NCI-H226 (cell line): ENCODE measurements at places on chromosomes 1 and 21.

DNA sequence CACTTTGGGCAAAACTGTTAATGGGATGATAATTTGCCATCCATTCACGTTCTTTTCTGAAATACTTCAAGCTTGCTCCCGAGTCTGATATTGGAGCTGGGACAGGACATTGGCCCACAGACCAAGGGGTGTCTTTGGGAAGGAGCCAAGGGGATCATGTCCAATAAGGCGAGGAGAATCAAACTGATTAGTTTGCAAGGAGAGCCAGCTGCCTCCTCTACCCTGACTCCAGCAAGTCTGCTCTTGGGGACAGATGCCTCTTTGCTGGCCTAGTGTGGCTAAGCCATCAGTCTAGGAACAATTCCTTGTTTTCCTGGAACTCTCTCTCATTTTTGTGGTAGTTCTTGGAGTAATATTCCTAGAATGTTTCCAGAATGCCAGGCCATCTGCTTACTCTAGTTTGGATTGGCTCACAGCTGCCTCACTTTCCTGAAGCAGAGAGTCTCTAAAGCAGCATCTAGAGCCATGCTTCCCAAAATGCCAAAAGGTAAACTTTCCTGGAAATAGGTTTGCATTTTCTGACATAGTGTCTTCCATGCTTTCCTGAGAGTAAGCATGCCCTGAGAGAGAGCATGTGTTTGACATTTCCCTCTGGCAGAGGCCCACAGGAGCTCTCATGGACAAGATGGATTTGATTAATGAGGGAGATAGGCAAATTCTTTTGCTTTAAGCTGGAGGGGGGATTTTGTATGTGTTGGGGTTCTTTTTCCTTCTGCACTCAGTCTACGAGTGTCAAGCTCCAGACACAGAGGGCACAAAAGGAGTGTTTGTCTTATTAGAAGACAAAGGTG is 145.6 kb downstream of the GDAP2 start:
- DNase-seq, result no peak

DNA sequence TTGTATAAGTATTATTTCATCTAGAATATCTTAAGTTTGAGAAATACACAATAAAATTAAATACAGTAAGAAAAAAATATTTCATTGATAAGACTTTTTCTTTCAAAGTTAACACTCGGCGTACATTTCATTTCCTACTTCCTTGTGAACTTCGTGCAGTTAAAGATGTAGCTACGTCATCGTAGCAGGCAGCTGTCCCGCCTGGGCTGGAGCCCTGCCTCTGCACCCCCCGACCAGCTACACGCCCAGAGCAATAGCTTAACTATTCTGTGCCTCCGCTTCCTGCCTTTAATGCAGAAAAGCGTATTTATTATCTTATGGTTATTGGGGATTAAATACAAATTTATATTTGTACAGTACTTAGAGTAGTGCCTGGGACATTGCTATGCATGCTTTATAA is 53.5 kb downstream of the CLSTN1 start:
- no peak for DNase-seq

- no peak for DNase-seq
Measured at GRCh38 chr1:3777647-3778589, 5.4 kb downstream of the SMIM1 start.

GRCh38 chr21:36839123-36839522 is 127.3 kb downstream of the HLCS start:
- DNase-seq, result no peak

DNA sequence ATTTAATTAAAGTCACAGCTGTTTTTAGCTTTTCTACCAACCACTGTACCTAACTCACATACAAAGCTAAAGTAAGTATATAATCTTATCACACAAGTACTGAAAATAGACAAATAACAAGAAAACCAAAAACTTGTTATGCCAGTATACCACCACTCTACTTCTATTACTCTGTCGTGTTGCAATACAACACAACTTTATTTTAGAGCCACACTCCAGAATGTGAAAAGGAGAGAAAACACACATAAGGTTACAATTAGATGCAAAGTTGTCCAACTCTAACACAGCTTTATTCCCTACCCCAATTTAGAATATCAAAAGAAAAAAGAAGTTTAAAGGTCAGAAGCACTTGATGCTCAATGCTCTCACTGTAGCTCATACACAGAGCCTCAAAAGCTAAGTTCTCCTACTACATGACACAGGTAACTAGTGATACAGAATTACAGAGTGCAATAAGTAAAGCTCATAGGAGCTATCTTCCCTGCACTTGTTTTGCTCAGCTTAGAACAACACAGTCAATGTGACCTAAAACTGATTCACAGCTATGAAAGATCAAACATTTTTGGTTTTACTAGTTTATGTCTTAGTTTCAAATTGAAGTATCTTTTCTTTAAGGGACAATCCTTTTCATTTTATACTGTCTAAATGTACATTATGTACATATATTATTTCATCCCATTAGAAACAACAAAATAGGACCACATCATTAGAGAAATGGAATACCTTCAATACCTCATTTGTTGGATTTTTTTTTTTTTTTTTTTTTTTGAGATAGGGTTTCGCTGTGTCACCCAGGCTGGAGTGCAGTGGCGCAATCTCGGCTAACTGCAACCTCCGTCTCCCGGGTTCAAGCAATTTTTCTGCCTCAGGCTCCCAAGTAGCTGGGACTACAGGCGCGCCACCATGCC is 29.2 kb downstream of the EYA3 start:
- no peak for DNase-seq

DNA sequence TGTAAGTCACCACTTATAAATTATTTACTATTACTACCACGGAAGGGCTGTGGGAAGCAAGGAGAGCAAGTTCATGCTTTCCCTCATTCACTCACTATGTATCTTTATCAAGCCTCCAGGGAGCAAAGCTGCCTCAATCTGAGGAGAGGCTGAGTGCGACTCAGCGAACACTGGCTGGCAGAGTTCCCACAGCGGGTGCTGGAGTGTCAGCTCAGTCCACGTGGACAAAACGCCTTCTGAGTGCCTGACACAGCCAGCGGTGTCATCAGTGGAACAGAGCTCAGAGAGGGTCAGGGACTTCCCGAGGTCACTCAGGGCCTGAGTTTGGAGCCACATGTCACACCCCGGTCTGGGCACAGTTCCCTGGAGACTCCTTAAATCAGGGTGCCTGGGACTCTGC is 16.9 kb downstream of the MATN1 start:
- peak; percentile 41 for DNase-seq

- DNase-seq, result no peak
Measured at GRCh38 chr1:204945565-204945977, 74.9 kb downstream of the NFASC start.

DNA sequence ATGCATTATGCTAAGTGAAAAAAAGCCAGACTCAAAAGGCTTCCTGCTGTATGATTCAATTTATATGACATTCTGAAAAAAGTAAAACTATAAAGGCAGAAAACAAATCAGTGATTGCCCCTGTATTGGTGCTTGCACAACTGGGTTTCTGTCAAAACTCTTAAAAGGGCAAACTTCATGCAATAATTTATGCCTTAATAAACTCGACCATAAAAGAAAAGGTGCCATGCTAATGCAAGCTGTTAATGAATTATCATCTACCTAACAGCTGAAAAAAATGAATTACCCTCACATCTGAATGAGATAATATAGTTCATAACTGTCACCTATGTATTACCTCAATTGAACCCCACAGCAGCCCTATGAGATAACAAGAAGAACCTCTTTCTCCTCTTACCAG is 120.8 kb upstream of the ATP1A1 start:
- DNase-seq, result no peak

- no peak for DNase-seq
Measured at GRCh38 chr1:168565825-168566224, 10.6 kb upstream of the XCL1 start.

DNA sequence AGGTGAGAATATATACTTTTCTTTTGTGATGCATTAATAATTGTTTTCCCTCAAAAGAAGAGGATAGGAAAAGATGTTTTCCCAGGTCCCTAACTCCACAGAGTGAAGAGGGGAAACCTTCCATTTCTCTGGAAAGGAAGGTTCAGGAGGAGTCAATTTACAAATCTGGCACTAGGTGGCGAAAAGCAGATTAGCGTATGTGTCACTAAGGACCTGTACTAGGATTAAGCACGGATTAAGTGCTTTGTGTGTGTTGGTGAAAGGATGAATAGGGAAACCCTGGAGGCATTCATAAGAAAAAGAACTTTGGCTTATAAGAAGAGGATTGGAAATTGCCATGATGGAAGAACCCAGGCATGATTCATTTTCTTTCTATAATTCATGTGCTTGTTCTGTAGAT is 410.1 kb upstream of the PLXNA2 start:
- DNase-seq, result no peak

- no peak for DNase-seq
Measured at GRCh38 chr1:67540025-67540732, 110.0 kb upstream of the SERBP1 start.

- DNase-seq, result no peak
Measured at GRCh38 chr1:92310185-92310597, 11.3 kb downstream of the RPAP2 start.

DNA sequence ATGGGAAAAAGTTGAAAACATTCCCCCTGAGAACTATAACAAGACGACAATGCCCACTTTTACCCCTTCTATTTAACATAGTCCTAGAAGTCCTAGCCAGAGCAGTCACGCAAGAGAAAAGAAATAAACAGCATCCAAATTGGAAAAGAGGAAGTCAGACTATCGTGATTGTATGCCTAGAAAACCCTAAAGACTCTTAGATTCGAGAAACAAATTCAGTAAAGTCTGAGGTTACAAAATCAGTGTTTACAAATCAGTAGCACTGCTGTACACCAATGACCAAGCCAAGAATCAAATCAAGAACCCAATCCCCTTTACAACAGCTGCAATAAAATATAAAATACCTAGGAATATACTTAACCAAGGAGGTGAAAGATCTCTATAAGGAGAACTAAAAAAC is 72.4 kb downstream of the POU2F1 start:
- DNase-seq, result no peak

GRCh38 chr1:204207136-204207616 is 6.6 kb downstream of the GOLT1A start:
- DNase-seq, result peak; percentile 9

- DNase-seq, result no peak
Measured at GRCh38 chr21:38039841-38040240, 123.6 kb upstream of the KCNJ6 start.

GRCh38 chr1:247506831-247507230 is 29.4 kb downstream of the OR2C3 start:
- no peak for DNase-seq

DNA sequence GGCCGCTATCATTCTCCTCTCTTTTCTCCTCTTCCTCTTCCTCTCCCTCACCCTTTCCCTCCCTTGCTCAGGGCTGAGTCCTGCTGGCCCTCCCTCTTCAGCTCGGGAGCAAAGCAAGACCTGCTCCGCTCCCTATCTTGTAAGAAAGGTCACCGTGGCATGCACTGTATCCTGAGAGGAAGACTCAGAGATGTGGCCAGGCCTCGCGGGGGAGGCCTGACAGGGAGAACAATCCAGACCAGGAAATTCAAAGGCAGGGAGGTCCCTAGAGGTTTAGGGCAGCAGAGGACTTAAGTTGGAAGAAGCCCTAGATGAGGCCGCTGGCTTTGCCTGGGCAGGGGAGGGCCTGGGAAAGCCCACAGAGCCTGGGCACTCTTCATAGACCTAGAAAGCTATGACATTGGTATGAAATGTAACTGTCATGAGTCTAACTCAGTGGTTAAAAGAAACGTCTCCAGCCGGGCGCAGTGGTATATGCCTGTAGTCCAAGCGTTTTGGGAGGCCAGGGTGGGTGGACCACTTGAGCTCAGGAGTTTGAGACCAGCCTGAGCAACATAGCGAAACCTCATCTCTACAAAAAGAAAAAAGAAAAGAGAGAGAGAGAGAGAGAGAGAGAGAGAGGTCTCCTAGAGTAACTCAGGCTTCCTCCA is 14.6 kb upstream of the PTAFR start:
- no peak for DNase-seq

DNA sequence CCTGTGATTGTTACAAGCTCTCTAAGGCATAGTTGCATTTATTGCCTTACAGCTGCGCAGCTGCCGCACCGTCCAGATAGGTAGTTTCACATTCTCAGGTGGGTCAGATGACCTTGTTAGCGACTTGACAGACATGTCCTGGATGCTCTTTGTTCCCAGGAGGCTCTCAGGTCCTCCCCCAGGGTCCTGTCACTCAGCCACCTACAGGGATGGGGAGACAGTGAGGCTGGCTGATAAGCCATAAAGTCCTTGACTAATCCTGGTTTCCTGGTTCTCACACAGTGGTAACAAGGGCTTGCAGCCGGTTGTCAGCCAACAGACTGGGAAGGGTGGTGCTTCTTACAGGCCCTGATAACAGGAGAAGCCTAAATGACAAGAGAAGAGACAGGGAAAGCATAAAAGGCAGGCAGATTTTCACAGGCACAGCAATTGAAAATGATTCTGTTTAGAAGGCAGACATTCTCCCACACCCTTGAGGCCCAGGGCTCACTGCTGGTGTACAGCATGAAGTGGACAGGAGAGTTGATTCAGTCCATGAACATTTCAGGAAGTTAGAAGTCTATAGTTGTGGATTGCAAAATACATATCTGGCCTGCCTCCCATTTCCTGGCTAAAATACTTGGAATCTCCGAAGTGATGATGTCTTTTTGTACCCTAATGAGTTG is 2.9 kb downstream of the ARF1 start:
- DNase-seq, result peak; percentile 56

DNA sequence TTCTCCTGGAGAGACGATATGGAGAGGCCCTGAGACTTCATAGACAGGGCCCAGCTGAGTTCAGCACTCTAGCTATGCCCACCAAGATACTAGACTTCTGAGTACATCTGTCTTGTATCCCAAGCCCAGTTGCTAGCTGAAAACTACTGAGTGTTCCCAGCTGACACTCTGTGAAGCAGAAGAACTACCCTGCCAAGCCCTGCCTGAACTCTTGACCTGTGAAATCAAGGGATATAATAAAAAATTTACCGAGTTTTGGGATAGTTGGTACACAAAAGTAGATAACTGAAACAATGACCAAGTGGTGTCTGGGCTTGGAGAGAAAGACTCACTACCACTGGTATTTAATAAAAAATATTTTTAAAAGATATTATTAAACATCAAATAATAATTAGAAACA is 267.5 kb downstream of the TRABD2B start:
- no peak for DNase-seq

DNA sequence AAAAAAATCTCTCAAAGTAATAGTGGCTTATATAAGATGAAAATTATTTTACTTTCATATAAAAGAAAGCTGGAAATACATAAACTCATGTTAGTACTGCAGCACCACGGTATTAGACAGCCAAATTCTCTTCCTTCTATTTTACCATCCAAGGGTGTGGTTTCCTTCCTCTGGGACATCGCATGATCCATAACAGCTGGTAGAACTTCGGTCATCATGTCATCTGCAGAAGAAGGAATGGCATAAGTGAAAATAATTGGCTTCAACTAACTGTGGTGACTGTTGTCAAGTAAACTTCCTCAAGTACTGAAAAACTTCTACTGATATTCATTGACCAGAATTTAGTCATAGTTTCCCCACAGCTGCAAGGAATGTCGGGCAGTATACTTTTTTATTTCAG is 28.3 kb upstream of the IFI44L start:
- no peak for DNase-seq
